ENCODE measurements at places on chromosomes 5 and 9.

DNA sequence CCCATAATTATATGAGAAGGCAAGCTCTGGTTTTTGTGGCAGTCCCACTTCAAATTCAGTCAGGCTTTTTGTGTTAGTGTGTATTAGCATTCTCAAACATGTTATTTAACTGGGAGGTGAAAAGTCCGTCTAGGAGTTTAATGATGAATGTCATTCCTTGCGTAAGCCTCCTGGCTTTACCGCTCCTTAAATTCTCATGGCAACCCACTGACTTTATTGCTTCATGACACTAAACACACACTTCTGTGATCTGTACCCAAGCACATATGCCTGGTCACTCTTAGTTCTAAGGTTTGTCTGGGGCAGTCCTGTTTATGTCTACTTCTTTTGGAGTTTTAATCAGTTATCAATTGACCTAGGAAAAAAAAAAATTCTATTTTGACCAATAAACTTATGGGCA is 677.9 kb upstream of the DMAC1 start:
- DNase-seq, result no peak

- DNase-seq, result no peak
Observed at GRCh38 chr5:157290981-157291711, 25.2 kb downstream of the CYFIP2 start.

- no peak for DNase-seq
Observed at GRCh38 chr5:112772124-112772523, 34.4 kb downstream of the APC start.

DNA sequence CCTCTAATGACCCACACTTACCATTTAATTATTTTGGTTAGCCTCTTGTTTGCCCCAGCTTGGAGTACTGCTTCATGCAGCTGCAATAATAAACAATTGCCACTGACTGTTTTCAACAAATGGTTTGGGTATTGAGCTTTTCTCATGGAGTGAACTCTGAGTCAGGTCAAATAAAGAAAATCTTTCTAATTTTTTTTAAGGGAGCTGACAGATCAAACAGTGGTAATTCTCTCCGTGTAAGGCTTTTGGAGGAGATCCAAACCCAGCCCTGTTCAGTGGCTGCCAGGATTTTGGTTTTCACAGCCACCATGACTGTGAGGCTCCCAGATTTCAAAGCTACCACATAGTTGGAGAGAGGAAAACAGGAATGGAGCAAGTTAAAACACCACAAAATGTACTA is 110.7 kb upstream of the EFNA5 start:
- no peak for DNase-seq

GRCh38 chr5:178677429-178677828 is 50.6 kb upstream of the CLK4 start:
- no peak for DNase-seq

DNA sequence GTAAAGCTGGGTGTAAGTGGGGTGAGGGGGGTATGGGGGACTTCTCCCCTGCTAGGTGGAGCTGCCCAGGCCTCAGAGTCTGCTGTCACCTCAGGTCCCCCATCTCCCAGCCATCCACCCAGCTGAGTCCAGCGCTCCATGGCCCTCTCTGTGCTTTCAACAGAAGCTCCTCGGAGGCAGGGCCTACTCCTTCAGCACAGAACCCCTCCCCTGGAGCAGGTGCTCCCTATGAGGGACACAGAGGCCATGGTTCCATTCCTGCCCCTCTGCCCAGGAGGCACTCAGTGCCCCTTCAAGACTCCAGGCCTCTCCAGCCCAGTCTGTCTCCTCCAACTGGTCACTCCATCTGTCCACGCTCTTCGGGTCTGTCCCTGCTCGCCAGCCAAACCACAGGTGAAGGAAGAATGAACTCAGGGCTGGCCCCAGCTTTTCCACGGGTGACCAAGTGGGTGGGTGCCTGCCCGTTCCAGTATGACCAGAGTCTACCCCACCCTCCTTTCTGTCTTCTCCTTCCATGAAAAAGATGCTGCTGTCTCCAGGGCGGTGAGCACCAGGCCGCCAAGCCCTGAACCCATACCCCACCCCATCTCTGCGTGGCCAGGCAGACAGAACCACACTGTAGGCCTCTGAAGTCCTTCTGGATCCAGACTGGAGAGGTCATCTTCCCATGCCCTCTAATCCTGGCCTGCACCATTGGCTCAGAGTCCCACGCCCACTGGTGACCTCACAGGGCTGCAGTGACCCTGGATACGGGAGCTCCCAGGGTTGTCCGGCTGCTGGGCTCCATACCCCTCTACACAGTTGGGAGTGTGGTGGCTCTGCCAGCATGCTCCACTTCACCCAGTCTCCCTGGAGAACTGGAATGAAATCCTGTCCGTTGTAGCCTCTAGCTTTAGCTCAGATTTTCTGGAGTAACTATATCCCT is 11.9 kb downstream of the GBGT1 start:
- no peak for DNase-seq

DNA sequence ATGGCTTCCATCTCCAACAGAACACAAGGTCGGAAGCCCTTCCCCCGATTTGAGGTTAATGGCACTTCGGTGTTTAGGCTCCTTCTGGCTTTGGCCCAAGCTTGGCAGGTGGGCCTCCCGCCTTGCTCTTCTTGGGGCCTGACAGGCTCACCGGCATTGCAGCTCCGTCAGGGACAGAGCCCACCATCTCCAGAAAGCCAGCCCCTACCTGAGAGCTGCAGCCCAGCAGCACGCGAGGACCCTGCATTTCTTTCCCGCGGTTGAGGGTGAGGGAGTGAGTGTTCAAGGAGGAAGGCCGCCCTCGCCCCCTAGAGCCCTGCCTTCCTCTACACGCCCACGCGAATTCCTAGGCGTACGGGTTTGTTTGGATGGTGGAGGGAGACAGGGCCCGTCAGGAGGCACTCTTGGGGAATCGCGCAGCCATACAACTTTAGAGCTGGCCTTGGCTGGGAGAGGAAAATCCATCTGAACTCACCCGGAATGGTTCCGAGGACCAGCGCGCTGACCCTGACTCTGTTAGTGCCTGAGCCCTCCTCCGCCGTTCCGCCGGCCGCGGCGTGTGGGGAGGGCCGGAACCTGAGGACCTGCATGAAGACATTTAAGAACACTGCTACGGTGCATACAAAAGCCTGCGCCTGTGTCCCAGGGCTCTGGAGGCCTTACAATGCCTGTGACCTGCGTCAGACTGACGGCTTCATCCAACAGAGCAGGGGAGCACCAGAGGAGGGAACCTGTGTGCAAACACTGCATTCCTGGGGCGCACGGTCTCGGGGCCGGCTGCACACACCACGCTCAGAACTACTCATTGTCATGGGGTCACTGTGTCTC is 73.8 kb downstream of the MRPL36 start:
- DNase-seq, result no peak

Data from BE2C (cell line).